Mesenteric fat pad (tissue), 1 donor: ENCODE measurements at places on chromosomes 13 and 19.

DNA sequence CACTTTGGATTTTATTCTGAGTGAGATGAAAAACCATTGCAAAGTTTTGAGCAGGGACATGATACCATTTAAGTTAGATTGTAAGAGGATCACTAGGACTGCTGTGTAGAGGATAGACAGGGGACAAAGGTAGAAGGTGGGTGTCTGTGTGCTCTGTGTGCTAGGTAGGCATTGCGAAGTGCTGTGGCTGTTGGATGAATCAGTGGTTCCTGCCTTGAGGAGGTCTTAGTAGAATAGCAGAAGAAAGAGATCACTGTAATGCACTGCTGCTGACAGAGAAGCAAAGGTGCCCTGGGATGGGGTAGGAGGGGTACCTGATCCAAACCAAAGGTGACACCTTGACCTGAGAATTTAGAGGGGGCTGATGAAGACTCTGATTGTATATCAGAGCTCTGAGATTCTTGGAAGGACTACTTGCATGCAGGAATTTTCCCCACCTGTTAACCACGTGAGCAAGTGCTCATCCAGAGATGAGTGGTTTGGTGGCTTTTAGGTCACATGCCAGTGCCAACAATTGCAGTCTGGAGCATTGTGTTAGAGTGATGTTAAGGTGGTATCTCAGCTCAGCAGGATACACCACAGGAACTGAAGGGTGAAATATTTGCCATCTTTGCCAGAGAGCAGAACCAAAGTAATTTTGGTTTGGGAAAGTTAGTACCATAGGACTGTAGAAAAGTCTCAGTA is 10.8 kb downstream of the WASF3 start:
- DNase-seq = no peak

- DNase-seq = no peak
Measured at GRCh38 chr13:106602178-106602577, 34.2 kb upstream of the ARGLU1 start.

- no peak for DNase-seq
Measured at GRCh38 chr13:78599645-78600279, 3.6 kb downstream of the POU4F1 start.

GRCh38 chr19:42422901-42423461 is 4.2 kb downstream of the LIPE start:
- DNase-seq = no peak

DNA sequence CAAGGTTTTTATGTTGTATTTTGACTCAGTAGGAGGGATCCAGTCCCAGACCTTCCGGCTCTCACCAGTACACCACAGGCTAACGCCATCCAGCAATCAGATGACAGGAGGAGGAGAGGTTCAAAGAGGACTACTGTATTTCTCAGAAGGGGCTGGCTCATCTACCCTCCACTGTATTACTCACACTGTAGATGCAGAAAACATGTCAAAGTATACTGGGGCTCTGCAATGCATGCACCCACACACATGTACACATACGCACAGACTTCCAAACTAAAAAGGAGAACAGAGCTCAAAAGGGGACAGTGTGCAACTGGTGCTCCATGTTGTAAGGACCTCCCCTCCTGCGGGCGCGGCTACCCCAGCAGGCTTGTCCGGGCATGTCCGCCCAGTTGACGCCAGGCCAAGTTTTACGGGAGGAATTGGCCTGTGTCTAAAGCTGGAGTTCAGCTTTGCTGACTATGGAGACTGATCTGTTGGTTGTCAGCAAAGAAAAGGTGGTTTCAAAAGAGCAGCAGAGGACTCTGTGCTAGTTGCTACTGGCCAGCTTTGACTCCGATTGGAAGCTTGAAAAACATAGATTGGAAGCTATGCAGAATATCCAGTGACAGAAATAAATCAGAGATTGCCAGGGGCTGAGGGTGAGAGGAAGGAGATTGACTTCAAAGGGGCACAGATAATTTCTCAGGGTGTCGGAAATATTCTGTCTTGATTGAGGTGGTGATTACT is 314.2 kb downstream of the DLEU7 start:
- DNase-seq = peak; percentile 92

DNA sequence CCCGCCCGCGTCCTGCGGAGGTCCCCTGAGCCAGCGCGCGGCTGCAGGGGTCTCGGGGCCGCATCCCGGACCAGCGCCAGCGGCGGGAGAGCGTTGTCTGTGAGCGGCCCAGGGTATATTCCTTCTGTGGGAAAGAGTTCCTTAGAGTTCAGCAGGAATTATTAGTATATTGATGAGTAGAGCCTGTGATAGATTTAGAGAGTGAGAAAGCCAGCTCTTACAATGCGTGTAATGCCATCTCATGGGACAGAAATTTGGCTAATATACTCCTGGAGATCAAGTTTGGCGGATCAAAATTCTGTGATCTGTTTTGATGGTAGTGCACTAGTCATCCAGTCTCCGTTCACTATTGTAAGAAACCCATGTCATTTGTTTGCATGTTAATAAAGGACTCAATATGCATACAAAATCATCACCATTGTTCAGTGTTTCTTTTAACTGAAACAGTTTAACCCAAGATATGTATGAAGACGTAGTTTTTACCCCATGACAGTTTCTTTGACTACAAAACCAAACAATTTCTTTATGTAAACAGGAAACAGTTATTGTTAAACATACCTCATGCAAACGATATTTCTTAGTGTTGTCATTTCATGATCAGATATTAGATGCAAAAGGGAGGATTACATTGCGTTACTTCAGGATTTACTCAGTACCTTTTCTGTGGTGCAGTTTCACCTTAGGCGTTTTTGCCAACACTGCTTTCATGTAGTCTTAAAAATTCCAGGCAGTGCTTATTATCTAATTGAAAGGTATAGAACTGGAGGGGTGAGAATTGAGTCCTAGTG is 9.9 kb downstream of the TNFRSF19 start:
- no peak for DNase-seq

DNA sequence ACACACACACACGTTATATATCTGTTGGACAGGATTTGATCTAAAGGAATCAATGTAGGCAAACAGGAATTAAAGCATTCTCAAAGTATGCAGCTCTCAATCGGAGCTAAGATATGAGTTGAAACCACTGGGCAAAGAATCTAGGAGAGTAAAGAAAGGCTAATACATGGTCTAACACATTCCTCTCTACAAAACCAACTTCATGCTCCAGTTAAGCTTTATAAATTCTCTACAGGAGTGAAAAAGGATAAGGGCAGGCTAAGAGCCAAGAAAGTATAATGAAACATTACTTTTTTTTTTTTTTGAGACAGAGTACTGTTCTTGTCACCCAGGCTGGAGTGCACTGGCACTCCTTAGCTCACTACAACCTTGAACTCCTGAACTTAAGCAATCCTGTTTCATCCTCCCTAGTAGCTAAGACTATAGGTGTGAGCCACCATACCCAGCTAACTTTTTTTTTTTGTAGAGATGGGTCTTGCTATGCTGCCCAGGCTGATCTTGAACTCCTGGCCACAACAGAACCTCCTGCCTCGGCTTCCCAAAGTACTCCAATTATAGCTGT is 10.6 kb downstream of the FBXL3 start:
- no peak for DNase-seq

DNA sequence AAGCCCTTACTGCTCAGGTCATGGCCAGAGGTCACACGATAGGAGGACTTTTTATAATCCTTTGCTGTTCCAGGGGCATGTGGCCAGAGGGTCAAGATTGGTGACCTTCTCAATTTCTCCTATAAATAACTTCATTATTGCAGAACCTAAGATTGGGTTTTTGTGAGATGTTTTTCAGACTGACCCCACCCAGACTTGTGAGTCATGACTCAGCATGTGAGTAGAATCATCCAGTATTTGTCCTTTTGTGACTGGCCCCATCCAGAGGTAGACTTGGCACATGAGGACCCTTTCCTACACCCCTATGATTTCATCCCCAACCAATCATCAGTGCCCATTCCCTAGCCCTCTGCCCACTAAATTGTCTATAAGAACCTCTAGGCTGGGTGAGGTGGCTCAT is 84.5 kb upstream of the ABCC4 start:
- no peak for DNase-seq

DNA sequence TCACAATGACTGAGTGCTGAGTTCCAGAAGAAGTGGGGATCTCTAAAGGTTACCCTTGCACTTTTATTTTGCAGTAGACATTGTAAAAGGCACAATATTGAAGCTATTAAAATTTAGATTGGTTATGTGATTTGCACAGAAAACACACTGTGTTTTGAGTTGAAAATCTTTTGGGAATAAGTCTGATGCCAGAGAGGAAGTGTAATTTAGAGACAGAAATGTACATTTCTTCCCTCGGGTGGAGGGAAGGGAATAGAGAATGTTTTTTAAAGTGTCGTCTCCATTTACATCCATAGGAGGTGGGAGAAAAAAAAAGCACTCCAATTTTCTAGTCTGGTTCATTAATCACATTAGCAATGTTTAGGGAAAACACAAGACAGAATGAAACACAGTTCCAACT is 465.8 kb downstream of the OLFM4 start:
- no peak for DNase-seq

GRCh38 chr13:63741029-63741813 is 2325.6 kb upstream of the PCDH20 start:
- no peak for DNase-seq
